ENCODE measurements at places on chromosomes 7 and 10.

DNA sequence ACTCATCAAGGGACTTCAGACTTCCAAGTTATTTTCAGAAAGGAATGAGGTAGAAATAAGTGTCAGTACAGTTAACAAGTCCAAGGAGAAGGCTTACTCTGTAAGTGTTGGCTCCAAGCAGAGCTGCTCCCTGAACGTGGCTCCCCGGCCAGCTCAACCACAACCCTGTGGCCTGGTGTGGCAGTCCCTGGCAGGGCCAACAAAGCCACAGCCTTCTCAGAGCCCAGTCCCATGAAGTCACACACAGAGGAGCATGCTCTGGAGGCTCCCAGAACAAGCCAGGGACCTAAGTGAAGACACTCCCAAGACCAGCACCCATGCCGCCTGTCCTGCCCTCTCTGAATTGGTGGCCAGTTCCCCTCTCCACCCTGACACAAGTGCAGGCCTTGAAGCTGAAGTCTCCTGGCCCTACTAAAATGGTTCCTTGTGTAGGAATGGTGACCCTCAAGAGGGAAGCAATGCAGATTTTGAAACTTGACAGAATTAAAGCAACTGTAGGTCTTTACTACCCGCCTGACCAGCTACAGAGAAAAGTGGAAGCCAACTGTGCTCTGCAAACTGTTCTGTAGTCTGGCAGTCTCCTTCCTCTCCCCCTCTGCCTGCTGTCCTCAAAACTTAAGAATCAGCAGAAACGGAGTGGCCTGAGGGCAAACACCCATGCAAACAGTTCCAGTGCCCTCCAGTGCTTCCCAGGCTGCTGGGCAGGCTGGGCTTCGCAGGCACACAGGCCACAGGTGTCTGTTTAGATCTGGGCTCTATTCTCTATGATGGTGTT lies 51.1 kb downstream of the NOD1 start:
- no peak for DNase-seq

GRCh38 chr7:30969604-30969970 lies 5.8 kb downstream of the GHRHR start:
- DNase-seq: no peak

DNA sequence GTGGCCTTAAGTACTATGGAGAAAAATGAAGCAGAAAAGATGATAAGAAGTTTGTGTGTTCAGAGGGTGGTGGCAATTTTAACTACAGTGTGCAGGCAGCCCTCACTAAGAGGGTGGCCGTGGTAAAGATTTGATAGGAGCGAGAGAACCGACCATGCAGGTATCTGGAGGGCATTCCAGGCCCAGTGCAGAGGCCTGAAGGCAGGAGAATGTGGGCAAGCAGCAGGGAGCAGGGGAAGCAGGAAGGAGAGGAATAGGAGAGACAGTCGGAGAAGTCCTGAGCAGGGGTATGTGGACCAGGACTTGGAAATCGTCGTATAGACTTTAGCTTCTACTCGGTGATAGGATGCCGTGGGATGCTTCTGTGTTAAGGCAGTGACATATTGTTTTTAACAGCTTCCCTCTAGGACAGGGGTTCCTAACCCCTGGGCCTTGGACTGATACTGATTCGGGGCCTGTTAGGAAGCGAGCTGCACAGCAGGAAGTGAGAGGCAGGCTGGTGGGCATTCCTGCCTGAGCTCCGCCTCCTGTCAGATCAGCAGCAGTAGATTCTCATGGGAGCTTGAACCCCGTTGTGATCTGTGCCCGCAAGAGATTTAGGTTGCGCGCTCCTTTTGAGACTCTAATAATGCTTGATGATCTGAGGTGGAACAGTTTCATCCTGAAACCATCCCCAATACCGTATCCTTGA lies 227.2 kb downstream of the CCDC3 start:
- no peak for DNase-seq

DNA sequence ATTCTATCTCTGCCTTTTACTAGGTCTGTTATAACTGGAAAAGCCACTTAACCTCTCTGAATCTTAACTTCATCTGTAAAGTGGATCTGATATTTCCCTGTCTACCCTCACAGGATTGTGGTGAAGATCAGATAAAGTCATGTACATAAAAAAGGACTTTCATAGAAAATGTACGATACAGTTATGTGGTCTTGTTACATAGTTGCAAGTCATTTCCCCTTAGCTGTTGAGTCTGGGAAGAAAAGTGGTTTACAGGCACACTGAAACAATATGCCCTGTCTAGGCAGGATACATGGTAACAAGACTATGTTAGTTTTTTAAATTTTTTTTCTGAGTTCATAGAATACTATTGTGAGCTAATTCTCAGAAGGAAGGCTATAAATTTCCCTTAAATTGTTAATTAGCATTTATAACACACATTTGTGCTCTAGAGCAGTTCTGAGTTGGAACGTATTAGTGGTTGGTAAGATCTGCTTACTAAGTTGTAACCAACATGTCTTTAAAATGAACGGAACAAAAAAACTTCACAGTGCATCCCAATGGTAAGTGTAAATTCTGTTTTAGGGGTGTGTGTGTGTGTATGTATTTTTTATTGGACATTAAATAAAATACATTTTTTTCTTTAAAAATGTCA lies 7.1 kb upstream of the GSTO1 start:
- DNase-seq: no peak

GRCh38 chr7:96414931-96415292 lies 93.0 kb upstream of the SLC25A13 start:
- no peak for DNase-seq

- DNase-seq: peak; percentile 70
Observed at GRCh38 chr7:129569811-129570215, 41.7 kb upstream of the NRF1 start.

DNA sequence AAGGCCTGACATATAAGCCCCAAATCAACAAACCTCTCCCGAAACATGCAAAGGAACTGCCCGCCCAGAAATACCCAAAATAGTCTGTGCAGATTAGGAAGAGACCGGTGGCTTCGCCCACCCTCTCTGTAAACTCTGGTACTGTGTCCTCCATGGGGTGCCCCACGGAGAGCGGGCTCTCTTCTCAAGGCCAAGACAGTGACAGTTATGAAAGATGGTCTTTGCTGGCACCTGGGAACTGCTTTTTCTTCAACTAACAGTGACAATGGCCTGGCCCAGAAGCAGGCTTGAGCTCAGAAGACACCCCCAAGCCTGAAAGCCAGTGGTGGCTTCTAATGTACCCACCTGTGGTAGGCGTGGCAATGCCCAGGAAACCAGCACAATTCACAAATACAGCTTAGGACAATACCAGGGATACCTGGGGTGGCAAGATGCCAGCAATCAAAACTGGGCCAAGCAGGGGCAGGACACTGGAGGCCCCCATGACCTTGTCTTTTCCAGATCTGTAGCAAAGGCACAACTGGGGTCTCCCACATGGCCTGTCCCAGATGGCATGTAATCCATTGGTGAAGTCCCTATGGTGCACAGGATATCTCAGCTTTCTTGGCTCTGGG lies 107.6 kb downstream of the NEURL1 start:
- DNase-seq: no peak

GRCh38 chr7:127214956-127215718 lies 37.6 kb downstream of the GRM8 start:
- no peak for DNase-seq

GRCh38 chr7:65722361-65722792 lies 150.5 kb upstream of the VKORC1L1 start:
- DNase-seq: no peak

DNA sequence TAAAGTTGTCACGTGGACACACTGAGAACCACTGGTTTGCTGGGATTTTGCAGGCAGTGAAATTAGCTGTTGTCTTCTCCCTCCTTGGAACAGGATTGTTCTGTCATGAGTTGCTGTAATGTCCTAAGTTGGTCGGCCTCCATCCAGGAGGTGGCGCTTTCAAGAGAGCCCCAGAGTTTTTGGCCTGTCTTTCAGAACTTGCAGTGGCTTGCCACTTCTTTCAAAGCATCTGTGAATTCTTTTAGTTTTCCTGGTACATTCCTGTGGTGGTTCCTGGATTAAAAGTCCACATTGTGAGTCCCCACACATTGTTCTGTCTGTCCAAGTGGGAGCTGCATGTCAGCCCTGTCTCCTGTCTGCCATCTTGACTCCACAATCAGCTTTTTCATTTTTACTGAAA lies 133.8 kb downstream of the PON1 start:
- DNase-seq: no peak

DNA sequence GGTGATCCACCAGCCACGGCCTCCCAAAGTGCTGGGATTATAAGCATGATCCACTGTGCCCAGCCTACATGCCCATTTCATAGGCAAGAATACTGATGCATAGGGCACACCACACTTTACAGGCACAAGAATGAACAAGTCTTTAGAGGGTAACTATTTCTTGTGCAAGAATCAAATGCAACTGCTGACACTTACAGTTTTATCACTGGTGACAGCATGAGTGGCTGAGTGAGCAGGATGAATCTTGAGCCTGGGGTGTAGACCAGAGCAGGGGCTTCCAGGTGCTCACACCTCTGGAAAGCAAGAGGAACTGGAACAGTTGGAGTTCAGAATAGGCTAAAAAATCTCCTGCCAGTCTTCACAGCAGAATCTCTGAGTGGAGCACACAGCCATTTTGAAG lies 287.5 kb downstream of the KCNMA1 start:
- no peak for DNase-seq

DNA sequence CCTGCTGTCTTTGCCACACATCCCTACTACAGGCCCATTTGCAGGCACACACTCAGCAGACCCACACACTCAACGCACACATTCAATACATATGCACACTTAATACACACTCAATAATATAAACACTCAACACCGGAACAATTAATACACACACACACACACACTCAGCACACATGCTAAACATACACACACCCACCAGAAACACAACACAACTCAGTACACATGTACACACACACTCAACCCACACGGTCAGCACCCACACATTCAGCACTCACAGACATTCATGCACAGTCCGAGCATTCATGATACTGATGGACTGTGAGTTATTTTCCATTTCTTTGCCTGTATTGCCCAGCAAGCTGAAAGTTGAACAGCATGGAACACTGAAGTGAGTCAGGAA lies 35.4 kb upstream of the SMNDC1 start:
- DNase-seq: no peak

- DNase-seq: no peak
Observed at GRCh38 chr10:14153570-14154055, 177.1 kb downstream of the FRMD4A start.
